Amniotic epithelial cell (primary cell): ENCODE measurements at places on chromosomes 4 and X.

- no peak for DNase-seq
These were observed 1138.1 kb downstream of the ARAP2 start for GRCh38 chr4:35106091-35106734.

GRCh38 chr4:31807036-31807435 is 1086.9 kb downstream of the PCDH7 start:
- peak; percentile 82 for DNase-seq

DNA sequence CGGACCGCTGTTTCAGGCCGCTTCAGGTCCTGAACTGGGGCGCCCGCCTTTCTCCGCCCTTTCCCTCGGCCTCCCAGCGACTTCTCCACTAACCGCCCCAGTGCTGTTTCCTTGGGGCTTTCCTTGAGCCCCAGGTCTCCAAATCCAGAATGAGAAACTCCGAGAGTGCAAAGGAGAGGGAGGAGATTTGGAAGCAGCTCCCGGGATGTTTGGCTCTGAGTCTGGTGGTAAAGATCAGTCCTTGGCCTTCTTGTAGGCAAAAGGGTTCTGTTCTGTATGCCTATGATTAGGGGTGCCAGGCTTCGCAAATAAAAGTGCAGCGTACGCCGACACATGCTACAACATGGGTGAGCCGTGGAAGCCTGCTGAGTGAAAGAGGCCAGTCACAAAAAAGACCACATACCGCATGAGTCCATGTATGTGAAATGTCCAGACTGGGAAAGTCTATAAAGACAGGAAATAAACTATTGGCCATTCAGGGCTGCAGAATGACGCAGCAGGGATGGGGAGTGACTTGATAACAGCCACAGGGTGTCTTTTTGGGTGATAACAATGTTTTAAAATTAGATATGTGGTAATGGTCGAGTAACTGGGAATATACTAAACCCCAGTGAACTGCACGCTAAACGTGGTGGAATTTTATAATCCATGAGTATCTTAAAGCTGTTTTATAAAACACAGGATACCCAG is 99.8 kb downstream of the TRAPPC11 start:
- DNase-seq = no peak

- peak; percentile 75 for DNase-seq
These were observed at the start of gene CNOT6L for GRCh38 chr4:77818602-77819403. TSS of gene CNOT6L (minus strand) at chr4:77819368. CDS start at chr4:77819308, 60 bp downstream.

- DNase-seq = peak; percentile 85
These were observed 81.0 kb downstream of the SORBS2 start for GRCh38 chr4:185730849-185731608.
